ENCODE measurements at places on chromosomes 13 and 19. TPM values are rescaled to one million over a fixed set of nuclear protein-coding genes. Genes with fewer than 3 reads are reported as not detected.

- H3K36me3 ChIP-seq, result no peaks in the 10 kb centered on the region
- H3K27ac ChIP-seq, result no peak overlapping the region
- no peaks in the 10 kb centered on the region for H3K27me3 ChIP-seq
- no peak overlapping the region for H3K4me3 ChIP-seq
Measured at GRCh38 chr13:95801825-95802224, 124.9 kb downstream of the DNAJC3 start.

DNA sequence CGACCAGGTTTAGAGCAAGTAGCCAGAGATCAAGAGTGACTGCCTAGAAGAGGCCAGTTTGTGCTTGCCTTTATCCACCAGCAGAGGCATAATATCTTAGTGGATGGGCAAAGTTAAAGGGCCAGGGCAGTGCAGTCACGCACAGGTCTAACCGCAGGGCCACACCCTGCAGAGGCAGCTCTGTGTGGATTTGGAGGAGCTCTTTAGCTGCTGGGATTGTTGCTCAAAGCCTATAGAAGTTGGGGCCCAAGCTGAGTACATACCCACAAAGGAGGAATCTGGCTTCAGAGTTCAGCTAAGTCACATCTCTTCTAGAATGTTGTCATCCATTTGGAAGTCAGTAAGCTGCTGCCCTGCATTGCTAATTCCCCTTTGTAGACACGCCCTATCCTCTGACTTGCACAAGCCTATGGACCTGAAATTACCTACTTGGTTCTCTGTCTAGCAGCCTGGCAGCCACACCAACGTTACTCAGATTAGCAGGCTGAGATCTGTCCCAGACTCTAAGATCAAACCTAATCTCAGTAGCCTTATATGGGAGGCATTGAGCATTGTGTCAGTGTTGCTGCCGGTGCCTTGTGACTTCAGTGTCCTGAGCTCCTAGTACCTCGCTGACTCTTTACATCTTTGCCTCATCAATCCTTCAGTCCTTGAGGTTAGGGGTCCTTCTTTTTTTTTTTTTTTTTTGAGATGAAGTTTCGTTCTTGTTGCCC lies 102.9 kb upstream of the STARD13 start:
- no peaks in the 10 kb centered on the region for H3K36me3 ChIP-seq
- no peak for DNase-seq
- H3K27ac ChIP-seq, result peak overlapping the region; percentile 8
- H3K4me3 ChIP-seq, result no peak overlapping the region
- no peaks in the 10 kb centered on the region for H3K4me1 ChIP-seq

- no peaks in the 10 kb centered on the region for H3K27me3 ChIP-seq
- H3K4me1 ChIP-seq, result no peaks in the 10 kb centered on the region
- H3K4me3 ChIP-seq, result no peak overlapping the region
- H3K27ac ChIP-seq, result no peak overlapping the region
- no peak for DNase-seq
Measured at GRCh38 chr13:114048443-114048842, 74.6 kb upstream of the C13orf46 start.

- no peak for DNase-seq
- H3K4me3 ChIP-seq, result no peak overlapping the region
- no peaks in the 10 kb centered on the region for H3K27me3 ChIP-seq
- no peaks in the 10 kb centered on the region for H3K4me1 ChIP-seq
Measured at GRCh38 chr13:98018293-98018692, 64.8 kb downstream of the IPO5 start.

DNA sequence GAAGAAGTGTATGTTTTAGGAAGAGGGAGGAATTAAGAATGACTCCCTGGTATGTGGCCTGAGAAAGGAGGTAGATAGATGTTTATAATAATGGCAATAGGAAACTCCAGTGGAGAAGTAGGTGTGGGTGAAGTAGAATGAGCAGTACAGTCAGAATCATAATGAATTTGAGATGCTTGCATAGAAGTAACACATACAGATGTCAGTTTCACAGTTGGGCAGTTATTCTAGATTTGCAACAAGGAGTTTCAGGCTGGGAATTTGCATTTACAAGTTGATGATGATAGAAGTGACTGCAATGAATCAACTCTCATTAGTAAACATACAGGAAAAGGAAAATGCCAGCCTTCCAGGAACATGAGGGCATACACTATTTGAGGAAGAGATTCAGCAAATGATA lies 149.0 kb downstream of the SLITRK1 start:
- H3K27ac ChIP-seq, result no peak overlapping the region
- H3K4me1 ChIP-seq, result no peaks in the 10 kb centered on the region
- no peaks in the 10 kb centered on the region for H3K36me3 ChIP-seq
- no peak overlapping the region for H3K4me3 ChIP-seq

- no peak overlapping the region for H3K27ac ChIP-seq
- H3K4me1 ChIP-seq, result no peaks in the 10 kb centered on the region
- DNase-seq, result no peak
- H3K36me3 ChIP-seq, result no peaks in the 10 kb centered on the region
- H3K27me3 ChIP-seq, result no peaks in the 10 kb centered on the region
- no peak overlapping the region for H3K4me3 ChIP-seq
Measured at GRCh38 chr19:15187026-15188007, 13.5 kb downstream of the NOTCH3 start.

DNA sequence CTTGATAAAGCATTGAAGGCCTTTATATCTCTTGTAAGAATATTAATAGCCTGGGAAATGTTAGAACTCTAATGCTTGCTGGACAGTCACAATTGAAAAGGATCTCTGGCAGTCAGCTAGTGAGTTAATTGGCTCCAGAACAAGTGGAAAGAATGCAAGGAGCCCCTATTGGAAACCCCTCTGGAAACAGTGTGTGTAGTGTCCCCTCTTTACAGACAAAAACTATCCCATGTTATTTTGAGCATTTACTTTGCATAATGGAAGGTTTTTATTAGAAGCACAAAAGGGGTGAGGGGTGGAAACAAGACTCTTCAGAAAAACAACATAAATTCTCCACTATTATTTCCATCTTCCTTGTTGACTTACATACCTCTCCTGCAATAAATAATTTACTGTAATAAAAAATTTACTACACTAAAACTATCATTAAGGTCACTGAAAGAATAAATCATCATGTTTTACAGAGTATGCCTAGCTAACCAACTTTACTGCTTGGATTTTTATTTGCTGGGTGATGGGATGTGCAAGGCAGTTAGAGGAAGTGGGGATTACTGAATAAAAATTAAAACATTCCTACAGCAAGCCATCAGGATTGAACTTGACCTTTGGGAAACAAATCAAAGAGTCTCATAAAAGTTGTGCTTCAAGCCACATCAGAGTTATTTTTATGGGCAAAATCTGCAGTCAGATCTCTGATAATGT lies 610.4 kb downstream of the TBC1D4 start:
- H3K36me3 ChIP-seq, result no peaks in the 10 kb centered on the region
- no peaks in the 10 kb centered on the region for H3K4me1 ChIP-seq
- no peaks in the 10 kb centered on the region for H3K27me3 ChIP-seq
- no peak overlapping the region for H3K4me3 ChIP-seq

DNA sequence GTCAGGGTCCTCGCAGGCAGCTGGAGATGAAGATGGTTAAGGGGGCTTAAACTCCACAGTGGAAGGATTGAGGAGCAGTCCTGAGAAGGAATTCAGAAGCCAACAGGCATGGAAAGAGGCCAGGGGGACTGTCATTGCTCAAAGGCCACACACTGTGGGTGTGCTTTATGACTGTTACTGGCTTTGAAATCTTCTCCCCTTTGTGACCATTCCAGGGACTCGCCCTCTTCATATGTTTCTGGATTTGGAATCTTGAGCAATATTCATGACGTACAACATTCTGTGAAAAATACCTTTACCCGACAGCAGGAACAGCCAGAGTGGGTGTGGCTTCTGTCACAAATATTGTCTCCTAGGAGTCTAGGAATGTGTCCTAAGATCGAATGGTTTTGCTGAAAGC lies 16.6 kb downstream of the CEACAM7 start:
- no peaks in the 10 kb centered on the region for H3K27me3 ChIP-seq
- no peak for DNase-seq
- H3K36me3 ChIP-seq, result no peaks in the 10 kb centered on the region
- no peak overlapping the region for H3K4me3 ChIP-seq
- no peak overlapping the region for H3K27ac ChIP-seq
- H3K4me1 ChIP-seq, result no peaks in the 10 kb centered on the region

Gene EID2B
- 2.3 TPM for total RNA-seq

DNA sequence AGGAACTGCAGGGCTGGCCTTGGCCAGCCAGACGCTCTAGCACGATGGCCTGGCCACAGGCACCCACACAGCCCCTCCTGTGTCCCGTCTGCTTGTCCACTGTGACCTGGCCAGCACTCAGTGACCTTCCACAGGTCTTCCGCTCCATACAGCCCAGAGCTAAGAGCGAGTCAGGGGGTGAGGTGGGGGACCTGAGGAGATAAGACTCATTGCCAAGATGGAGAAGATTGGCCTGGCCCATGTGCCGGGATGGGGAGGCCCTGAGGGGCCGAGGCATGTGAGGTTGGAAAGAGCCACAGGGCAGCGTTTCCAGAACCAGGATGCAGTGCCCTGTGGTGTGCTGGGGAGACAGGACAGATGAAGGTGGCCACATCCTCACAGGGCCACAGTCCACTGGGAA lies 10.2 kb upstream of the SLC7A9 start:
- no peak overlapping the region for H3K27ac ChIP-seq
- no peaks in the 10 kb centered on the region for H3K36me3 ChIP-seq
- H3K4me3 ChIP-seq, result no peak overlapping the region
- no peak for DNase-seq

Gene GRK1
- total RNA-seq, result not detected

- no peak for DNase-seq
- no peaks in the 10 kb centered on the region for H3K27me3 ChIP-seq
- H3K27ac ChIP-seq, result no peak overlapping the region
- H3K36me3 ChIP-seq, result no peaks in the 10 kb centered on the region
- H3K4me1 ChIP-seq, result no peaks in the 10 kb centered on the region
- H3K4me3 ChIP-seq, result no peak overlapping the region
Measured at GRCh38 chr19:1081301-1082164, 13.6 kb downstream of the POLR2E start.

Gene ZNF791
- total RNA-seq, result 10.1 TPM

DNA sequence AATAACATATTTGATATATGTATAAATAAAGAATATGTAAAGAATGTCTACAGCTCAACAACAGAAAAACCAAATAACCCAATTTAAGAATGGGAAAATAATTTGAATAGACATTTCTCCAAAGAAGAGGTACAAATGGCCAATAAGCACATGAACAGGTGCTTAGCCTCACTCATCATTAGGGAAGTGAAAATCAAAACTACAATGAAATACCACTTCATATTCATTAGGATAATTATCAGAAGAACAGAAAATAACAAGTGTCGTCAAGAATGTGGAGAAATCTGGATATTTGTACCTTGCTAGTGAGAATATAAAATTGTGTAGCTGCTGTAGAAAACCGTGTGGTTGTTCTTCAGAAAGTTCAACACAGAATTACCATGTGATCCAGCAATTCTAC lies 8.4 kb upstream of the SUPT20H start:
- no peak overlapping the region for H3K4me3 ChIP-seq
- no peak overlapping the region for H3K27ac ChIP-seq
- no peak for DNase-seq
- no peaks in the 10 kb centered on the region for H3K36me3 ChIP-seq
- no peaks in the 10 kb centered on the region for H3K27me3 ChIP-seq

Gene KIR2DL3
- total RNA-seq, result not detected

Gene CYSLTR2
- total RNA-seq, result 4.1 TPM
